ENCODE measurements at places on chromosomes 12 and 14. TPM values are rescaled to one million over a fixed set of nuclear protein-coding genes. Genes with fewer than 3 reads are reported as not detected.

The ACSM4 gene
- total RNA-seq: not detected

The CCDC184 gene
- 1.4 TPM for total RNA-seq

The KRT78 gene
- total RNA-seq: not detected

The RNASE3 gene
- total RNA-seq: not detected

The INHBC gene
- total RNA-seq: not detected

The CLEC14A gene
- 47.4 TPM for total RNA-seq

The STXBP6 gene
- 23.9 TPM for total RNA-seq

The KRT81 gene
- not detected for total RNA-seq

The RFX4 gene
- not detected for total RNA-seq

The ESRRB gene
- 5.5 TPM for total RNA-seq

The NFATC4 gene
- 23.9 TPM for total RNA-seq

The ALX1 gene
- not detected for total RNA-seq

The DHRS2 gene
- total RNA-seq: not detected
